ENCODE measurements at places on chromosomes 12 and 14.
A peak's percentile ranks its signal among the peaks of the same experiment; 100 is the strongest.

DNA sequence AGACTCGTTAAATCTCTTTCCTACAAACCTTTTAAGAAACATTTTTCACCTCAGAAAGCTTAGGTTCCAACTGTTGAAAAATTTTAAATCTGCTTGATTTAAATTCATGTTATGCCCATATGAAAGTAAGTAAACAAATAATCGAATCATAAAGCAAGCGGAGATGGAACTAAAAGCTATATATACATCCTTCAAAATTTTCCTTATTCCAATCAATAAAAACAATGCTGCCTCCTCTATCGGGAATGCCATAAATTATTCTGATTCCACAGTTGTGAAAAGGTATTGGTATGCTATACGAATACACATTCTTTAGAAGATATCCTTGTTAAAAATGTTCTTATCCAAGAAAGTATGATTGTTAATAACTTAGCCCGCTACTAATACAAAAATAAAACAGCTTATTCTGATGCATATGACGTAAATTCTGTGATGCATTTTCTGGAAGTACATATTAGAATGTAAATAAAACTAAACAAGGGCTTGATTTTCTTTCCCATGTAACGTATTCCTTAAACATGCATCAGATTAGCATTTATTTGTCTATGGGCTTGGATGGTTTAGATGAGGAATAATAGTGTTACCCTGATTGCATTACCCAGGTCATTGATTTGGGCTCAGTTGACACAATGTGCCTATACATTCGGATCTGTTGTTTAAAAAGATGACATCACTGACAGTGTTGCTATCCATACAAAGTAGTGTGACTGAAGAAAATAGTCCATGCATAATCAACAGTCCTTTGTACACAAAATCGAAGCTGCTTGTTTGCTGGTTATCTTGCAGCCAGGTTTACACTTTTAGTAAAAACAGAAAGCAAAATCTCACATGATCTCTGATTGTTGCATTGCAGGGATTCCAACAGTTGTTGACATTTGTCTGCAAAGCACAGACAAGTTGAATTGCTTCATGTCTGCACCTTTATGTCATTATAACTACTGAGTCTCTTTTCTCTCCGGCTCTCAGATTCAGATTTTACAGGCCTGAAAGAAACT lies 656 bp upstream of the DTD2 start:
- DNase-seq, result no peak

DNA sequence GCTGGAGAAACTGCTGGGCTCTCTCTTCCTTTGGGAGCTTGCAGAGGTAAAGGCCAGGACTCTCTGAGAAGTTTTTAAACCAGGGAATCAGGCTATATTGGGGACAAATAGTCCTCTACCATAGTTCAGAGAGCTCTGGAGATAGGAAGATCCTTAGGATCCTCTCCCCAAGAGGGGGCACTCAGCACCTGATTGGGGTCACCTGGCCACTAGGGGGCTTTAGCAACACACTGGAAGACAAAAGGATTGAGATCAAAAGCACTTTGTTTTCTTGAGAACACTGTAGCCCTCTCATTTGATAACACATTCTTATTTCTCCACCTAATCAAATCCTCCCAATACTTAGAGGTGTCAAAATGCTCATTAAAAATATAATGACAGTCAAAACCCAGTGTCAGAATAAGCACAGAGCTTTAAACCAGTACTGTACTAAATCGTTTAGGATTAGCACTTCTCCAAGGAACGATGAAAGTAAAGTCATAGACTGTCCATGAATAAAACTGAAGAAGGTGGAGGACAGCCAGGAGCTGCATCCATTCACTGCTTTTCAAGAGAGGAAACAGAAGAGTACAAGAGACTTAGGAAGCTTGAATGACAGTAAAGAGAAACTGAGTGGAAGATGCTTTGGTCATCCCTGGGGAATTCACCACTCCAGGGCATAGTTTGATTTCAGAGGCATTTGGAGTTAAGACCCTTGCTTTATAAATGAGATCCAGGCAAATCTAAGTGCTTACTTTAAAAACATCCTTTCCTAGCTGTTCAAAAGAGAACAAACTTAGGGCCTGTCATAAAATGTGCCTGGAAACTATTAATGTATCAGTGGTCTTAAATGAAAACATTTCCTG lies 26.5 kb downstream of the BMP4 start:
- DNase-seq, result no peak

- peak; percentile 50 for DNase-seq
These were observed 14.2 kb downstream of the VRTN start for GRCh38 chr14:74362361-74362915.

GRCh38 chr14:93329965-93330608 lies 2.7 kb downstream of the BTBD7 start:
- no peak for DNase-seq

- no peak for DNase-seq
These were observed 315 bp downstream of the LTB4R2 start for GRCh38 chr14:24310265-24310645.
